Parietal lobe (tissue), 2 donors: ENCODE measurements at places on chromosomes 16 and 17. TPM values are rescaled to one million over a fixed set of nuclear protein-coding genes. Genes with fewer than 3 reads are reported as not detected.

AGRP gene
- total RNA-seq: not detected

DRC3 gene
- 5.0 TPM for total RNA-seq

ASPHD1 gene
- total RNA-seq: 13.1 TPM

DNAAF1 gene
- 0.94 TPM for total RNA-seq

INCA1 gene
- total RNA-seq: not detected

ARMC7 gene
- total RNA-seq: 4.7 TPM

RUNDC3A gene
- 67.6 TPM for total RNA-seq

C1QL1 gene
- total RNA-seq: 2.2 TPM

UBFD1 gene
- total RNA-seq: 63.5 TPM

CSH2 gene
- not detected for total RNA-seq

GPR142 gene
- total RNA-seq: not detected

KIF19 gene
- 0.63 TPM for total RNA-seq

HEATR9 gene
- not detected for total RNA-seq

KPNA2 gene
- total RNA-seq: 39.1 TPM

CTRB1 gene
- total RNA-seq: not detected

RPH3AL gene
- total RNA-seq: 5.6 TPM

SLX1B gene
- 6.3 TPM for total RNA-seq

ZPBP2 gene
- total RNA-seq: not detected

FNDC8 gene
- not detected for total RNA-seq

MYL4 gene
- 1.6 TPM for total RNA-seq

CDH15 gene
- total RNA-seq: not detected

NAE1 gene
- total RNA-seq: 121 TPM

SEPTIN12 gene
- total RNA-seq: not detected

CCDC144A gene
- 84.8 TPM for total RNA-seq

CPHXL2 gene
- total RNA-seq: not detected

GNG13 gene
- not detected for total RNA-seq

TSNAXIP1 gene
- total RNA-seq: 6.3 TPM

TNP2 gene
- total RNA-seq: not detected
